ENCODE measurements at places on chromosomes 6 and 20.

DNA sequence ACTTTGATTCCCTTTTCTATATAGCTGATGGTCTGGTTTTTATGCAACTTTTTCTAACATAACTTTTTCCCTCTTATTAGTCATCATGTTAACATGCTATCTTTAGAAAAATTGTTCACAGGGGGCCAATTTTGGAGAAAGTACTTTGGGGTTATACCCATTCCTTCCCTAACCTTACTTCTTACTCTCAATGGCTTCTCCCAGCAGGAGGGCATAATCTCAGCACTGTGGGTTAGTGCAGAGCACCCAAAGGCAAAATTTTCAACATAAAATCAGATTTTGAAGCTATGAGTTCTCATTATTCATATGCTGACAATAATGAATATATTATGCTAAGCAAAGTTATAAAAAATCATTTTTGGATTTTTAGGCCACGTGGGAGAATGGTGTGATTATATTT, 299.2 kb downstream of the SLC35F1 start:
- DNase-seq = no peak

DNA sequence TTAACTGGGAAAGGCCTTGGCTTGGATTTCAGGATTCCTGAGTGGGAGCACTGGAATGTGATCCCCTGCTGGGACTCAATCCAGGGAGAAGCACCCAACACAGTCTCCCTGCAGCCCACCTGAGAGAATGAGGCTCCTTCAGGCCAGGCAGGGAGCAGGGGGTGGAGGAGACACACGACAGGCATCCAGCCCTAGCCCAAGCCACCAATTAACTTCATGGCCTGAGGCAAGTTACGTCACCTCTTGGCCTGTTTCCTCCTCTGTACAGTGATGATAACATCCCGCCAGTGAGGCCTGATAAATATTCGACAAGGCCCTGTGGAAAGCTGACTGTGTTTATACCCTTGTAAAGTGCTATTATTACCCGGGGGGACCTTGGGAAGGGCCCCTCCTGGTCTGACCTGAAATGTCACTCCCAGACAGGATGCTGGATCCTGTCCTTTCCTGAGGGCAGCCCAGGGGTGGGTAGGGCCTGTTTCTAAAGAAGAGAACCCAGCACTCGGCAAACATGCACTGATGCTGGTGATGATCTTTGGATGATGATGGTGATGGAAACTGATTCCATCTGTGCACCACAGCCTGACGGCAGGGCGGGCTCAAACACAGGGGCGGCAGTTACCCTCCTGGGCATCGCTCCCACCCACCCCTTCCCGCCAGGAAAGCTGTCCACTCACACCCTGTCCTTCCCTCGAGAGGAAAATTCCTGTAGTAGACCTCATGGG, 12.4 kb downstream of the FRS3 start:
- no peak for DNase-seq

- no peak for DNase-seq
These were observed 126.2 kb downstream of the ANKRD60 start for GRCh38 chr20:58102261-58102660.

DNA sequence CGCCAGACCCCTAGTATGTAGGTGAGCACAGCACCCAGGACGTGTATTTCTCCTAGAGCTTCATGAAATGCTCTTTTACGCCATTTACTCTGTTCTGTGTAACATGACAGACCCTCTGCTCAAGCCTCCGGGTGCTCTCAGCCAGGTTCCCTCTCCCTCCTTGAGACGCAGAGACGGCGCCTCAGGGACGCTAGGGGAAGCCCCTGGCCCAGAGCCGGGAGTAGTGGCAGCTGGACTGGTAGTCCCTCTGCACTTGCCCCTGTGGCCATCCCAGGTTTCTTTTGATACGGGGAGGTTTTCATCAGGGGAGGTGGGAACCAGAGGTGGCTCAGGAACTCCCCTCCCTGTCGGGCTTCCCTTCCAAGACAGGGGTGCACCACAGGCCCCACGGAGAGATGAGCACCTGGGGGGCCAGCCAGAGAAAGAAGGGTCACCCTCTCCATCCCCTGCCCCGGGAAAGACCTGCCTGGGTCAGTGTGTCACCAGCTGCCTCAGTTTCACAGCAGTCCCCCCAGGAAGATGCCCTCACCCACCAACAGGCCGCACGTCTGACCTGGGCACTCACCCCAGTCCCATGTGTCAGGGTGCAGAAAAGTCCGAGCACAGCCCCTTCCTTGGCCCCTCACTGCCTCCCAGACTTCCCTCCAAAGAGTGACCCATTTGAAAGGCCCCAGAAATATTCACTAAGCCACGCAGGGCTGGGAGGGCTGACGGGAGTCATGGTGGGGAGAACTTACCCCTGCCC, 58.1 kb upstream of the AFDN start:
- DNase-seq = no peak

DNA sequence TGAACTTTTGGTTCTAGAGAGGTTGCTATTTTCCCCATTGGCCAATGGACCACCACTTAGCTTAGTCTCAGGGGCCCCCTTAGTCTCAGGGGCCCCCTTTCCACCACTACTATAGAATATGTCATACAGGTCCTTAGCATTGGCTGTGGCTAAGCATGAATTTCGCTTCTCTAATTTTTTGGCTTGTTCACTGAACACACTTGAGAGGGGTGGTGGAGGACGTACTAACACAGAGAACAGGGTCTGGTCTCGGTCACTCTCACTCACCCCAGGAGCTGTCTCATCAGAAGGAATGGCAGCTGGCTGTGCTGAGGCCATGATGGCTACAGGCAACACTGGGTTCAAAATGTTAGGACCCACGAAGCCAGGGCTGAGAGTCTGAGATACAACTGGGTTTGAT, 30.3 kb downstream of the ZNF318 start:
- DNase-seq = no peak

GRCh38 chr6:165820934-165821333, 157.9 kb upstream of the PDE10A start:
- no peak for DNase-seq

- DNase-seq = no peak
These were observed 74.1 kb downstream of the FAM83B start for GRCh38 chr6:54920628-54921027.

DNA sequence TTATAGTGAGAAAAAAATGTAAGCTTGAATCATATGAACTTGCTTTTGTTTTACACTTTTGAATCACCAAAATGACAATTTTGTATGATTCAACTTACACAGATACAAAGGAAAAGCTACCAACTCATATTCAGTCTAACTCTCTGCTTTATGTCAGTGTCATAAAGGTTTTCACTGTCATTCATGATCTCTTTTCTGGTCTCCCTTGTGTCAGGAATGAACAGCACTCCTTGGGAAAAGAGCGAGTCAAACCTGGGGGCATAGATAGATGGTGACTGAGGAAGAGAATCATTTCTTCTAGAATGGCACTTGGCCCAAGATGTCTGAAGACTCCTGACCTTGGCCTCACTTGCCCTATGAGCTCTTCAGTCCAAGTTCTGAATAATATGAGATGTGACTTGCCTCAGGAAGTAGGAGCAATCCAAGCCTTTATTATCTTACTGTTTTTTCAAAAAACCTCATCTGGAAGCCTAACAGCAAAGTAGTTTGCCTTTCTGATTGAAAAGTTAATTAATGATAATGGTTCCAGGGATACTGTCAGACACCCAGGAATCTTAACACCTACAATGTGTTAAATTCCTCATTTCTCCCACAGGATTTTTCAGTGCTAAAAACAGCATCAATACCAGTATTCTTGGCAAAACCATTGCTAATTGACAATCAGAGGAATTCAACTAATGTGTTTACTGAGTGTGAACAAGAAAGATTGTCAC, 270.0 kb upstream of the HSF2 start:
- no peak for DNase-seq

DNA sequence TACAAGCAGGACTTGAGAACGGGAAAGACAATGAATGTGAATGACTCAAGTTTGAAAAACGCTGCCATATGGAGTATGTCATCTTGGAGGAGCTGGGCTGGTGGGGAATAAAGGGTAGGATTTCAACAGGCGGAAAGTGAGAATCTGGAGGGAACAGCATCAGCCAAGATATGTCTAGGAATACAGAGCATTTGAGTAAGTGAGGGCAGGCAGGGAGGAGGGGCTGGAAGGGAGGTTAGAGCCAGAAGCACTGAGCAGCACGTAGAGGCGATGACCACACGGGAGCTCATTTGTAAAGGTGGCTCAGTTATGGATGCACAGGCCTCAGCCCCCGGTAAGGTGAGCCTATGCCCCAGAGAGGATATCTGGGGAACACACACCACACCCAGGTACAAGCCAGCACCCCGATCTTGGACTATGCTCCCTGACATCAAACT, 115.1 kb downstream of the ZMYND8 start:
- peak; percentile 75 for DNase-seq
